Left lung (tissue), 14 donors: ENCODE measurements at places on chromosomes 13 and 19.

- peak; percentile 73 for DNase-seq
These were observed 15.5 kb downstream of the MKNK2 start for GRCh38 chr19:2035590-2035991.

GRCh38 chr13:49428041-49428763 is 15.7 kb downstream of the CAB39L start:
- DNase-seq, result no peak

DNA sequence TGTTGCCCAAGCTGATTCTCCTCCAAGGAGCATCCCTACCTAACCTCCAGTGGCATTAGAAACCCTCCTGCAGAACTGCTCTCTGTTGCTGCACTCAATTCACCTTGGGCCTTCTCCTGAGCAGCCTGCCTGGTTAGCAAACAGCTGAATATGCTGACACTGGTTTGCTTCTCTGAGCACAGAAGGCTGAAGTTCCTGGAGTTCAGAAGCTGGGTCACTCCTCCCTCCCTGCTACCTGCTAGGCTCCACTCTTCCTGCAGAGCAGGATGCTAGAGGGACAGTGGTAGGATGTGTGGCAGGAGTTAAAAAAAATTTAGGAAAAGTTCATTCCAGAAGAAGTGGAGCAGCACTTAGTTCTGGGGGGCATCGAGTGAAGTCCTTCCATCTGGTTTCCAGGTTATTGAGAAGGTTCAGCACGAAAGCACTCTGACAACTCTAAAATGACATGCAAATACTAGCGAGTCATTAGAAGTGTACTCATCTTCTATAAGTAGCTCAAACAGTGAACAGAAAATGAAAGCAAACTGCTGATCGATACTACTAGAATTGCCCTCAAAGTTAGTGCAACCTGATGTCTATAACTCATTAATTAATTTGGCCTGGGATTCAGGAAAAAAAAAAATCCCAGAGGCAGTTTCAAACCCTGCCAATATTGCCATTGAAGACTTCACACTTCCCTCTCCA is 293.7 kb downstream of the POU4F1 start:
- DNase-seq, result no peak

DNA sequence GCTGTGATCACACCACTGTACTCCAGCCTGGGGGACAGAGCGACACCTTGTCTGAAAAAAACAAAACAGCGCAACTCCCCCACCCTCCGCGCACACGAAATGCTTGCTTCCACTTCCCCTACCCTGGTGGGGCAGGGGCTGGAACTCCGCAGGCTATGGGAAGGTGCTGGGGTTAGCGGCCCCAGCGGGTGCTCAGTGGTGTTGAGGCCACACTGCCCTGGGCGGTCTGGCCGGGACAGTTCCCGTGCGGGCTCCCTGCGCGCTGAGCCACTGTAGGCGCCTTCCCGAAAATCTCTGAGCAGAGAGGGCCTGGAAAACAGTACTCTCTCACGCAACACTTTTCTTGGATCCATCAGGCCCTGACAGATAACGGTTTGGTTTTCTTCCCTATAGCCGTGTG is 1.1 kb upstream of the WTIP start:
- no peak for DNase-seq

DNA sequence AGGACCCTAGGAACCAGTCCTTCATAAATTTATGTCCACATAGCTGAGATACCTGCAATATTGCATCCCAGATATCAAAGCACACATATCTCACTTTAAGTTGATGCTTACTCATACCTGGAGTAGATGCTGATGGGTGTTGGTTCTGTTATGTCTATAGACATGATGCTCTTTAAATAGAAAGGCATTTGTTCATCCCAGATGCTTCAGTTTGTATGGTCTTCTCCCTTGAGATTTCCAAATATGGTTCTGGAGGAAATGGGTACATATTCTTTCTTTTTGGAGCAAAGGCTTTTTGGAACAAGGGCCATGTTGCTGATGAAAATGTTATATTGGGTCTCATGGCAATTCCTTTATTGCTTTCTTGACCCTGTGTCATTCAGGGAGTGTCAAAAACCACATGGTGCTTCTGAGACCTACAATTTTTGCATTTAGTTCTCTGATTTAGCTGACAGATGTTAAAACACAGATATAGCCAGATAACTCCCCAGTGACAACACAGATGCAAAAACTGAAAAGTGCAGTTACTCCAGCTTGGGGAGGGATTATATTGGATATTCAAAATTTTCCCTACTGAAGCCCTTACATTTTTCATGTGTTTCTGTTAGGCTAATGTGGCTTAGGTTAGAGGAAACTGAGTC is 211.4 kb downstream of the KCNRG start:
- DNase-seq, result no peak

DNA sequence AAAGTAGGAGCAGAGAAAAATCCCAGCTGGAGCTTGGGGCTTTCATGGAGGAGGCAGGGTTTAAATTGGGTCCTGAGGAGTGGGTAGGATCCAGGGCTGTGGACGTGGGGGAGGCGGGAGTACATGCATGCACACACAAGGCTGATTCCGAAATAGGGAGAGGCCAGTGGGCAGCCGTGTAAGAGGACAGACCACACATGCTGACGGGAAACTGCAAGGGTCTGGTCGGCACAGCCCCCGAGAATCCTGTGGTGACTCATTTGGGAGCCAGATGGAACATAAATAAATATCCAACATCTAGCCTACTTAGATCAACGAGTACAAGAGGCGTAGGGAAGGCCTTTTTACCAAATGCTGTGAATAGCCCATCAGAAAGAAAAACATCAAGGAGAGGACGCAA is 216.3 kb upstream of the ZNF507 start:
- DNase-seq, result no peak

- no peak for DNase-seq
These were observed 434.0 kb downstream of the KLF5 start for GRCh38 chr13:73492811-73493210.
